ENCODE measurements at places on chromosomes 5 and 9.
A peak's percentile ranks its signal among the peaks of the same experiment; 100 is the strongest.

DNA sequence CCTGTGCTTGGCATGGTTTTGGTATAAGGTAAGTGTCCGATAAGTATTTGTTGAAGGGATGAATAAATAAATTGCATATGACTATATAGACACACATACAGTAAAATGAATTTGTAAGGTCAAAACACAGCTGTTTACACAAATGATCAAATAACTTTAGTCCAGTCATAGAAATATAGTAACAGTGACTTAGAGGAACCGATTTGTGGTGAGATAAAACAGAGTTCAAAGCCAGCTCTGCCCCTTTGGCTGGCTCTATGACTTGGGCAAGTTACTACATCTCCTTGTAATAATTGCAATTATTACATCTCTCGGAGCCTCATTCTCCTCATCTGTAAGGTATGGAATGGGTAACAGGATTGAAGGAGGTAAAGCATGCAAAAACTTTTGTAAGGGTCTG is 384.0 kb downstream of the PLK2 start:
- DNase-seq = no peak

DNA sequence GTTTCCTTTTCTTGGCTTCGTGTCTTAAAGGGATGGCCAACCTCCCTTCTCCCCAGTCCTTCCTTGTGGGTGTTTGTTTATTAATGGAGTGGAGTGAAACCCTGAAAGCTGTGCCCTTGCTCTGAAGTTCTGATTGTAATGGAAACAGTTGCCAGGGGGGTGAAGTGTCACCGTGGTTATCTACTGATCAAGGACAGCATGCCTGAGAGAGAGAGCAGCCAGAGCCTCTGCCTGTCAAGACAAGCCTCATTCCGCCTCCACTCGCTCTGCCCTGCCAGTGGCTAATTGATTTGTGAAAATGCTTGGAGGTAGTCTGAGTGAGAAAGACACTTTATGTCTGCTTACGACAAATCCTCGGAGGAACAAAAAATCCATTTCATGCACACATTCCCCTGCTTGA is 143.7 kb upstream of the SLC30A5 start:
- DNase-seq = peak; percentile 73

DNA sequence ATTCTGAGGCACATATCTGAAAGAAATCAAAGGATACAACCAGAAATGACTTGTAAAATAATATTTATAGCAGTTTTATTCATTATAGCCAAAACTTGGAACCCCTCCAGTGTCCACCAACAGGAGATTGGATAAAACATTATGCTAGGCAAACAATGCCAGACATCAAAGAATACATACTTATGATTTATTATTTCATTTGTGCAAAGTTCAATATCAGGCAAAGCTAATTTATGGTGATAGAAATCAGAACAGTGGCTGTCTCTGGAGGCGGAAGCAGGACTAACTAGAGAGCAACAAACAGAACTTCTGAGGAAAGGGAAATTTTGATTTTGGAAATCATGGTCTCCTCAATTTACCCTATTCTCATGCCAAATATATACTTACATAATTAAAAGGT is 193.1 kb downstream of the ICE1 start:
- no peak for DNase-seq

GRCh38 chr9:110999379-110999778 is 38.9 kb downstream of the LPAR1 start:
- DNase-seq = no peak

- no peak for DNase-seq
These were observed 16.7 kb downstream of the PDLIM4 start for GRCh38 chr5:132274050-132274792.

DNA sequence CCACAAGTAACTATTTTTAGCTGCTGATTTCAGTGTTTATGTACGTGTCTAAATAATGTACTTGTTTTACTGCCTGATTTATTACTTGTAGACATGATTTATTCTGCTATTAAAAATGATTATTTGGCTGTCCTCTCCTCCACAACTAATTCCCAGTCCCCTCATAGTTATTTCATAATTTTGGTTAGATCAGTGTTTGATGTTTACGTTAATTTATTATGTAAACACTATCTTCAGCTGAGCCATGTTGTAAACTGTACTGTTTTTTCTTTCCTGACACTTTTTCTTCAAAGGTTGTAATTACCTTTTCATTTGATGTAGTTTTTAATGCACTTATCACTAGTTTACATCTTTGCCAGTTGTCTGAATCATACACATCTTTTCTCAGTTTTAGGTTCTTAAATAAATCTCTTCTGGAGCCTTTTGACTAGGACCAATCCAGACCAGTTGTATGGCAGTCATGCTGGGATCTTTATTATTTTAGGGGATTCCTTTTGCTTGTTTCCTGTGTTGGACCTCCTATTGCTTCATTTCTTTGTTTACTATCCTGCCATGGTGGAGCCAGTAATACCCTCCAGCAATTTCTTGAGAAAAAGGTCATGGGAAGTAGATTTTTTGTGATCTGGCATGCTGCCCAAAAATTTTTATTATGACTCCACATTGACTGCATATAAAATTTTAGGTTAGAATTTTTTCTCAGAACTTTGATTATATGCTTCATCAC is 16.1 kb downstream of the AP3S1 start:
- peak; percentile 11 for DNase-seq

DNA sequence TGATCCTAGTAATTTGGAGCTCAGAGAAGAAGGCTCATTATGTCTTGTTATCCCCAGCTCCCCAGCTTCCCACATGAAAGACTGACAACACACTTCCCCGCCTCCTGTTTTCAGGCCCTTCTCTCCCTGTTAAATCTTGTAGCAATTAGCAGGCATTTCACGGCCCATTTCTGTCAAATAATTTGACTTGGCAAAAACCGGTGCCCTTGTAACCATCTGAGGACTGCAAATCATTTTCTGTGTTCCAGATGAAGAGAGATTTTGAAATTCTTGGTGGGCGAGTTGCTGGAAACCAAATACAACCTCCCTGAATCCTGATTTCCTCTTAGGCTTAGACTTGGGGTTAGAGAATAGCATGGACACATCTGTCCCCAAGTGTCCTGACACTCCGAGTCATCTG is 109.7 kb downstream of the MSX2 start:
- DNase-seq = peak; percentile 55

DNA sequence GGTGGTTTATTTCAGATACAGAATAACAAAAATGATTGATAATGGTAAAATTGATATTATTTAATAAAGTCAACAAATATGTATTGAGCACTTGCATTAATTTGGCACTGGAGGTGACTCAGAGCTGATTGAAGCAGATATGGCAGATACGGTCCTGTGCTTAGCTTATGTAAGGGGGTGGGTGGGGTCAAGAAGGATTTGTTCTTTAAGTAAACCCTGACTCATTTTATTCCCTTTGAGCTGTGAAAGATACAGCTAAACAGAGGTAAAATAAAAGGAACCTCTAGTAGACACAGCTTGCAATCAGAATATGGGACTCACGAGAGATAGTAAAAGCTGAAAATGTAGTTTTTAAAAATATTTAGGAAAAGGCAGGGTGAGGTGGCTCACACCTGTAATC is 201.3 kb upstream of the CLINT1 start:
- DNase-seq = no peak

DNA sequence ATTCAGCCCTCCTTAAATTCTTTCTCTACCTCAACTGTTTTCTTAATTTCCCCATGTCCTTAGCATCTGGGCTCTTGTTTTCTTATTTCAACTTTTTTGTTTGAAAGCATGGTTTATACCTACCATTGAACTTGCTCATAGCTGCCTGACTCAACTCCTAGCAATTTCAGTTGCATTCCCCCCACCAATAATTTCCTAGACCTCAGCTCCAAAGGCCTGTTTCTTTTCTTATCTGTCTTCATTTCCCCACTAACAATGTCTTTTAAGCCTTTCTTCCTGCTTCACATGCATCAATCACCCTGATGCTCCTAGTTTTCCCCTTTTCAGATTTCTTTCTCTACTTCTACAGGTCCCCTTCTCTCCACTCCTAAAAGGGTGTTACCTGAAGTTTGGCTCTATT is 129.7 kb upstream of the PDE4D start:
- no peak for DNase-seq

DNA sequence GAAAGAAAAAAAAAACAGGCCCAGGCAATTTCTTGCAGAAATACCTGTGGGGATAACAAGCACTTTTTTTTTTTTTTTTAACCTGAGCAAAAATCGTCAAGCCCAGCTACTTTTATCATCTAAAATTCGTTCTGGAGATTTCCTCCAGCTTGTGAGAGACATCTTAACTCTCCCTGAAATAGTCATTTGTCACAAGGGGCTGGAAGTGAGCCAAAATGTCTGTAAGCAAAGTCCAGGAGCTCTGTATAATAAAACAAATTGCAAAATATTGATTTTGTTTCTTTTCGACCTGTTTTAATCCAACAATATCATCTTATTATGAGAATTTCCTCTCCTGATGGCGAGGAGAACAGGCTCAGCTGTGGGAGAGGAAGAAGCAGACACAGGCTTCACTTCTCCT is 168.4 kb downstream of the TTLL11 start:
- DNase-seq = no peak

- peak; percentile 7 for DNase-seq
These were observed 2.1 kb downstream of the RIC1 start for GRCh38 chr9:5631026-5631425.

DNA sequence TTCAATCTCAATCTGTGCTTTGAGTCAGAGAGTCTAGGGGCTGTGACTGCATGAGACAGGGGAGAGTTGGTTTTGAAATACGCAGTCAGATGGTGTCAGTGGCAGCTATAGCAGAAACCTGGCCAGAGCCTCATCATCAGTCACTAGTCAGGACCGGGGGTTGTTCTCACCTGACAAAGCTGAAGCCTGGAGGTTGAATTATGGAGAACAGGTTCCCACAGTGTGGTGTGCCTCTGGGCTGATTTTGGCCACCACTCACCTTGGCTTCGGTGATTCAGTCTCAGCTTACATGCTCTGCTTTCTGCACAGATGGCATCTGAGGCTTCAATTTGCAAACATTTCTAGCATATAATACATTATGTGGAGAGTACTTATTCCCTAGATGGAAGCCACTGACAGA is 387.3 kb downstream of the YTHDC2 start:
- DNase-seq = no peak

DNA sequence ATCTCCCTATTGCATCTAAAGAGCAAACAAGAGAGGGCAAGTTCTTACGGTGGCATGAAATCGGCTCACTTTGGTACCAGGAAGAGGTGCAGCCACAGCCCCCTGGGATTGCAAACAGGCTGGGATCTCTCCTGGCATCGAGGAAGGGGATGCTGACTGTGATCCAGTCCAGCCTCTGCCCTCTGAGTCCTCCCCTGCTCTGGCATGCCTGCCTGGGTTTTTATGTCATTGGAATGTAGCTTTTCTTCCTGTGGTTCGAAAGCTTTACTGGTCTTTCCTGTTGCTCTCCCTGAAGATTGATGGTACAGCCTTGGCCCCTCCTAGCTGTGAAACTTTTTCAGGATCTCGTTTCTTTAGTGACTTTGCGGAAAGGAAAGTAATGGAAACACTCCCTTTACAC is 6.6 kb downstream of the SLC46A2 start:
- peak; percentile 13 for DNase-seq

GRCh38 chr5:72209147-72210115 is 102.2 kb downstream of the MAP1B start:
- DNase-seq = peak; percentile 46

GRCh38 chr5:155211764-155212163 is 198.2 kb downstream of the KIF4B start:
- DNase-seq = no peak

DNA sequence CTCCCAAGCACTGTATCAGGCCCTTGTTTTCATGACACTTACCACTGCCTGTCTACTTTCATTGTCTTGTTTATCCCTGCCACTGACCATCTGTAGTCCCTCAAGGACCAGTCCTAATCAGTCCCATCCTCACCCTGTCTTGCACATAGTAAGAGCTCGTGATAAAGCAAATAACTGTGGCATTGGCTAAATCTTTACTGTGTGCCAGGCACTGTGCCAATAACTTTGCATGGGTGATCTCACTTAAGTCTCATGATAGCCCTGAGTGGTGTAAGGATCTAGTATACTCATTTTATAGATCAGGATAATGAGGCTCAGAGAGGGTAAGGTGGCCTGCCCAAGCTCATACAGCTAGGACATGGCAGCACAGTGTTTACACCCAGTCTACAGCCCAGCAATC is 5.6 kb downstream of the CDX1 start:
- DNase-seq = no peak

DNA sequence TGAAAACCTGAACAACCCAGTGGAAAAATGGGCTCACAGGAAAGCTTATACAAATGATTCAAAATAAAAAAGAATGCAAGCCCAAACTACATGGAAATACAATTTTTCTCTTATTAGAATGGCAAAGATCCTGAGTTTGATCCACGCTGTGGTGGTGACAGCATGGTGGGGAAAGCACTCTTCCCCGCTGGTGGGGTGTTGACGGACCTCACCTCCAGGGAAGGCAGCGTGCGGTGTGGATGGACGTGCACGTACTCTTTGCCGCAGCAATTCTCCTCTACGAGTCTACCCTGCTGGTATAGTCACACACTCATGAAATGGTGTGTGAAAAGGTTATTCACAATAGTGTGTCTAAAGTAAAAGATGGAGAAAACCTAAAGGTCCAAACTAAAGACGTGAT is 5.9 kb upstream of the ZFP62 start:
- no peak for DNase-seq

- DNase-seq = no peak
These were observed 299.3 kb upstream of the POU5F2 start for GRCh38 chr5:94040591-94041148.

DNA sequence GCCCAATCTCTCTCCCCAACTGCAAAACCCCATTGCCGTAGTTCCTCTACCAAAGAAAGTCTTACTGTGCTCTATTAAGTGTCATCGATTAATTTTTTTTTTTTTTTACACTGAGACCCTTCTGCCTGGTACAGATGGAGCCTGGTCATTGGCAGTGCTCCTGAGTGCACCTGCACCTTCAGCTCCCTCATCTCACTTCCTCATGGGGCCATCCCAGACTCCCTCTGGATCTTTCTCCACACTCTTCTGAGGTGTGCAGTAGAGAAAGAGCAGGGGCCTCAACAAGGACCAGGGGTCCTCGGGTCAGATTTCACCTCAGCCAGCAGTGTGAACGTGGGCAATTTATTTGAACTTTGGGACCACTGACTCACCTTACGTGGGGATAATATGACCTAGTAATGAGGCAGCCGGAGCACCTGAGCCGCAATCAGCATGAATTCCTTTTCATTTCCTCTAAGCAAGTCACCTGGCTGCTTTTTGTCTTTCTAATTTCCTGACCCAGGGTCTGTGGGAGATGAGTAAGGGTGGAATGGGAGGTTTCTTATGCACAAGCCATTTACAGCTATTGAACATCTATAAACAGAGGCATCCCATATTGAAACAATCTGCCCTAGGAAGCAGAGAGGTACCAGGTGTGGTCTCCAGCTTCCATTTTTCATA is 22.3 kb upstream of the GABRP start:
- DNase-seq = no peak

- no peak for DNase-seq
These were observed 817 bp downstream of the GAPVD1 start for GRCh38 chr9:125262294-125262991.

DNA sequence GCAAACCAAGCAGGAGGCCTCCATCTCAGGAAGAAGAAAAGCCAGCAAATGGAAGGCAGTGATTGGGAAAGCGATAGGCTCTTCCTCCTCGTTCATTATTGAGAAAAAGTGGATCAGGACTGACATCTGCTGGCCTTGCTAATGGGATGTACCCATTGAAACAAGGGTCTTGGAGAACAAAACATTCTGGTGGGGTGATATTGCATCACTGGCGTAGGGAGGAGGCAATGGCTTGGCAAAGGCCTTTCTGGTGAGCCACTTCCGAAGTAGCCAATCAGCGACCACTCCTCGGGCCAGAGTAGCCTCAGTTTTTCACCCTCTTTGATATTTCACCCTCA is 86.7 kb upstream of the NFIB start:
- peak; percentile 53 for DNase-seq

GRCh38 chr9:100671898-100672297 is 94.0 kb downstream of the CAVIN4 start:
- no peak for DNase-seq

GRCh38 chr9:88651682-88652633 is 117.0 kb downstream of the NXNL2 start:
- DNase-seq = peak; percentile 47
